Naive thymus-derived CD4-positive, alpha-beta T cell (primary cell): ENCODE measurements at places on chromosomes 11 and 22.

GRCh38 chr11:61542024-61542461 lies 33.5 kb downstream of the LRRC10B start:
- DNase-seq, result no peak

- no peak for DNase-seq
Measured at GRCh38 chr11:6568191-6568918, 35.1 kb downstream of the RRP8 start.

DNA sequence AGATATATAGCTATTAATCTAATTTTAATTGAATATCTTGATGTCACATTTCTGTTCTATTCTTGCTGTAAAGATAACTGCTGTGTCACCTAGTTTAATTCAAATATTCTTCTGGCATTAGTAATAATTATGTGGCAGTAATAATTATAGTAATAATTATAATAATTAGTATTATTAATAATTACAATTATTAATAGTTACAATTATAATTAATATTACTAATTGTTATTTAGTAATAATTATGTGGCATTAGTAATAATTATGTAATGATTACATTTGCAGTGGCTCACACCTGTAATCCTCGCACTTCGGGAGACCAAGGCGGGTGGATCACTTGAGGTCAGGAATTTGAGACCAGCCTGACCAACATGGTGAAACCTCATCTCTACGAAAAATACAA lies 1.6 kb upstream of the TRIM5 start:
- DNase-seq, result no peak

GRCh38 chr11:115869131-115869530 lies 364.9 kb upstream of the CADM1 start:
- DNase-seq, result no peak

- no peak for DNase-seq
Measured at GRCh38 chr11:69617220-69617619, 23.7 kb upstream of the CCND1 start.

DNA sequence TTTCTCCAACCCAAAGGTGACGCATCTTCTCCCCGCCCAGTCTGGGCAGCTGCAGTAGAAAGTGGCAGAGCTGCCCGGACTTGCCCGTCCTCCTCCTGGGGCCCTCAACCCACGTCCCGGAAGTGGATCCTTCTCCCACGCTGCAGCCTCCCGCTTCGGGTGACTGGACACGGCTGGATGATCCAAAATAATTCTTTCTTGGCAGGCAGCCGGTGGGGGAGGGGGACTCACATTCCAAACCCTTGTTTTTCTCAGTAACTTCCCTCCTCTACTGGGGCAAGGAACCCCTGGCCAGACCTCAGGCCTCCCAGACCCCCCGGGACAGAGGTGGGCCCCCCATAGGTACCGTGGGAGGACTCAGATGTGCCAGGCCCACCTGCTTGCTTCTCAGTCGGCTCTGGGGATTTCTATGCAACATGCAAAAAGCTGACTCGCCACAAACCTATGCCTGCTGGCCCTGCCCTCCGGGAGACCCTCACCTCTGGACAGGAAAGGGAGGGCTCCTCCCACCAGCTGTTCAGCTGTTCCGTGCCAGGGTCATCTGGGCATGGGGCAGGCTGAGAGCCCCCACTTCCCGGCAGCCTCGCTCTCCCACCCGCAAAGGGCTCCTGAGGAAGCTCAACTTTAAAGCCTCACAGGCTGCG lies 1.4 kb downstream of the PLXNB2 start:
- DNase-seq, result no peak

- DNase-seq, result no peak
Measured at GRCh38 chr22:32674925-32675825, 126.3 kb upstream of the TIMP3 start.

DNA sequence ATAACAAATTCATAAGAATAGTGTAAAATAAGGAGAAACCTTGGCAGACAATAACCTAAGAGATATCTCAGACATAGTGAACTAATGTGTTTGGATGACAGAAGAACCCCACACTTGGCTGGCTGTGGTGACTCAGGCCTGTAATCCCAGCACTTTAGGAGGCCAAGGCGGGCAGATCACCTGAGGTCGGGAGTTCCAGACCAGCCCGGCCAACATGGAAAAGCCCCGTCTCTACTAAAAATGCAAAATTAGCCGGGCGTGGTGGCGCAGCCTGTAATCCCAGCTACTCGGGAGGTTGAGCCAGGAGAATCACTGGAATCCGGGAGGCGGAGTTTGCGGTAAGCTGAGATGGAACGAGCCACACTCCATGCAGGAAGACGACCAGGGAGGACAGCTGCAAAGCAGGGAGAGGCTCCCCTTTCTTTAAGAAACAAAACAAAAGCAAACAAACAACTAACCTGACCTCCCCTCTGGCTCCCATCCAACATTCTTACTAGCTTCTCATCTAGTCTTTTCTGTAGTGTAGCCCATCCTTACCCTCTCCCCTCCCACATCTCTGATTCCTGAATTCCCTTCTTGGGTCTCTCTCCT lies 84.2 kb downstream of the ZNF280B start:
- no peak for DNase-seq
